Hindlimb muscle (tissue), 1 donor: ENCODE measurements at places on chromosomes 3 and 15.

GRCh38 chr3:196321162-196321561 is 3.1 kb upstream of the DYNLT2B start:
- DNase-seq: no peak

GRCh38 chr3:126101521-126101982 is 17.6 kb upstream of the SLC41A3 start:
- no peak for DNase-seq

DNA sequence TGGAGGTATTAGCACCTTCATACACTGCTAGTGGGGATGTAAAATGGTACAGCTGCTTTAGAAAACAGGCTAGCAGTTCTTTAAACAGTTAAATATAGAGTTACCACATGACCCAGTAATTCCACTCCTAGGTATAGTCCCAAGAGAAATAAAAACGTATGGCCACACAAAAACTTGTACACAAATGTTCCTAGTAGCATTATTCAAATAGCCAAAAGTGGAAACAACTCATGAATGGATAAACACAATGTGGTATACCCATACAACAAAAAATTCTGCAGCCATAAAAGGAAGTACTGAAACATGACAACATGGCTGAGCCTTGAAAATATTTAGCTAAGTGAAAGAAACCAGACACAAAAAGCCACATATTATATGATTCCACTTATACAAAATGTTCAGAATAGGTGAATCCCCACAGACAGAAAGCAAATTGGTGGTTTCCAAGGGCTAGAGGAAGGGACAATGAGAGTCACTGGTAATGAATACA is 40.8 kb upstream of the KLF13 start:
- no peak for DNase-seq

- DNase-seq: no peak
Measured at GRCh38 chr3:119401503-119402440, 61.6 kb downstream of the TMEM39A start.

DNA sequence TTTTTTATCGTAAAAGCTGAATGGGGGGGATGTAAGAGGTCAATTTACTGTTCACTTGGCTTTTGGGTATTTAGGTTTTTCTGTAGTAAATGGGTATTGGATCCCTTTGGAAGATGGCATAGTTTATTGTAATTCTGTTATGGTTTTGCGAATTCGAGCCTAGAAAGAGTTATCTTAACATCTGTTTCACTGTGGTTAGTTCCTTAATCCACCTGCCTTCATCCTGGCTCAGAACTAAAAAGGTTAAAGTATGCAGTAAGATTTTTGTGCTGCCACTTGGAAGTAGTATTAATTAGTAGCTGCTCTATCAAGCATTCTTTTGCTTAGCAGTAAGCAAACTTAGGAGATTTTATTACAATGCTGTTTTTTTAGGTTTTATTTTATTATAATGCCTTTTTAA is 62.4 kb downstream of the ARIH1 start:
- DNase-seq: no peak

GRCh38 chr15:33031324-33031821 is 163.1 kb downstream of the FMN1 start:
- DNase-seq: no peak

GRCh38 chr3:62167566-62168262 is 205.6 kb downstream of the FEZF2 start:
- DNase-seq: no peak

DNA sequence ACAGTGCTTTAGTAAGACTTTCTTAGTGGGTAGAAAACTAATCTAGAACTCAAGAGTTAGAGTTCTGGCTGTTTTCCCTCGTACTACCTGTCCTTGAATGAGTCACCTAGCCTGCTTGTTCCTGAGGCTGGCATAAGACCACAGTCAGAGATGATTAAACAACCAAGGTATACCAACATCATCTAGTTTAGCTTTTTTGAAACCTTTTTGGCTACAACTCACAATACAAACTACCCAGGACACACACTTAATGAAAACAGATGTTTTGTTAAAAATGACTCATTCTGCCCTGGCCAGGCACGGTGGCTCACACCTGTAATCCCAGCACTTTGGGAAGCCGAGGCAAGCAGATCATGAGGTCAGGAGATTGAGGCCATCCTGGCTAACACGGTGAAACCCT is 4.6 kb downstream of the MCCC1 start:
- DNase-seq: no peak

GRCh38 chr15:67976506-67977073 is 77.5 kb upstream of the PIAS1 start:
- no peak for DNase-seq
